AG09309 (cell line): ENCODE measurements at places on chromosomes 16 and 17.

- DNase-seq, result no peak
These were observed 395.5 kb downstream of the CA10 start for GRCh38 chr17:51763058-51763457.

- no peak for DNase-seq
These were observed 12.3 kb upstream of the MEIOB start for GRCh38 chr16:1884155-1884760.

- peak; percentile 51 for DNase-seq
These were observed 497 bp downstream of the SMIM5 start for GRCh38 chr17:75633486-75634375.

DNA sequence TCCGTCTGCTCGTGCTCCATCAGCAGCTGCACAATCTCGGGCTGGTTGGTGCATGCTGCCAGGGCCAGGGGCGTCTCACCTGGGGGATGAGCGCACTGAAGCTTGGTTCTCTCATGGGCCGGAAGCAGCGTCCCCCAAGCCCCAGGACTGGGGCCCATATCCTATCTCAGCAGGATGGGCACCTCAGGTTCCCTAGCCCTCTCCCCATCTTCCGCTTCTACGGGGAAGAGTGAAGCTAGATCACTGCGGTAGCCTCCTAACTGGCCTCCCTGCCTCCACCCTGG, 24.8 kb downstream of the TRPV3 start:
- no peak for DNase-seq

GRCh38 chr16:89412811-89413210, 77.5 kb downstream of the ANKRD11 start:
- DNase-seq, result no peak

GRCh38 chr17:45579529-45580495, 89.3 kb upstream of the PLEKHM1 start:
- DNase-seq, result no peak

DNA sequence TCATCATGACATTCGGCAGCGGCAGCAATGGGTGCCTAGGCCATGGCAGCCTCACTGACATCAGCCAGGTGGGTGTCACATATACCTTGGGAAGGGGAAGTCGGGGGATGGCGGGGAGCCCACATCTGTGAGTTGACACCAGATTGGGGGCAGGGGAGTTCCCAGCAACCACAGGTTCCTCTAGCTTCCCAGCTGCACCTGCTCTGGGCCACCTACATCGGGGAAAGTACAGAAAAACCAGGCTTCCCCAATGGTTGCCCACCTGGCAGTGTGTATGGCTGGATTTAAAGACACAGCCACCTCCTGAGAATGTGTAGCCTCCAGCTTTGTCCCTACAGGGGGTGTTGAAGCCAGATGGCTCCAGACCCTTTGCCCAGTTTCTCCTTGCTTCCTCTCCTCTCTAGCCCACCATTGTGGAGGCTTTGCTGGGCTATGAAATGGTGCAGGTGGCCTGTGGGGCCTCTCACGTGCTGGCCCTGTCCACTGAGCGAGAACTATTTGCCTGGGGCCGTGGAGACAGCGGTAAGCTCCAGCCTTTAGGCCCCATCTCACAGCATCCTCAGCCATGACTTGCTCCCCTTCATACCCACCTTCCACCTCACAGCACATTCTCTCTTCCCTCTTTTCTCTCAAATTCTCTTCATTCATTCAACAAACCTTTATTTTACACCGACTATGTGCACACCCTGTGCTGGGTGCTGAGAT, 5.0 kb upstream of the TRAF4 start:
- DNase-seq, result no peak

- DNase-seq, result no peak
These were observed 29.2 kb upstream of the BEAN1 start for GRCh38 chr16:66397736-66398433.

DNA sequence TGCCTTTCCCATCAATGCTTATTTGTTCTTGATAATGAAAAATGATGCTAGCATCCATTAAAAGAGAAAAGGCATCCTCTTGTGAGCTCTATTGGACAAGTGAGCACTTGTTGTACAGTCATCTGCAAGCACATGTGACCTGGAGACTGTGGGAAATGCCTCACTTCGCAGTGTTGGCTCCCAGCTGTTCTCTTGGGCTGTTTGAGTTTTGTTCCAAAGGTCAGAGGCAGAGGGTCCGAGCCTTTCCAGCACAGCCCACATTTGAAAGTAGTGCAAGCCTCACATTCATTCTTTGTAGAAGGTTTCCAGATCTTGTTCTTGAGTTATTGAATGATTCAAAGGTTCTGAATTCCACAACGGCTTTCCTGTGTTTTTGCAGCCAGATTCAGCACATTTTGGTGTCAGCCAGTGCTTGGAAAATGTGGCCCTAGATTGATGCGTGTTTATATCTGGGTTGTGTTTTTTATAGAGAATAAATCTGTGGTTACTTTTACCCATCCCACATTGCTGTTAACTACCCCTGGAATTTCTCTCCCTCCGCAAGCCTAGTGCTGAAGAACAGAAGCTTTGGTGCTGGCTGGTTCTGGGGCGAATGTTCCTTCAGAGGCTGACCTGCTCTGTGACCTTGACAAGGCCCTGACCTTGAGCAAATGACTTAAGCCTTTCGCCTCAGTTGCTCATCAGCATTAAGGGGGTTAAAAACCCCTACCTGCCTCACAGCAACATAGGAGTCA, 49.8 kb downstream of the CDH1 start:
- peak; percentile 24 for DNase-seq
